ENCODE measurements at places on chromosomes 1 and 21.

- peak; percentile 2 for DNase-seq
Measured at GRCh38 chr1:247007511-247008405, at the start of gene ZNF695. Gene ZNF695 (minus strand): TSS chr1:247008057. CDS start chr1:247007908, 149 bp downstream.

DNA sequence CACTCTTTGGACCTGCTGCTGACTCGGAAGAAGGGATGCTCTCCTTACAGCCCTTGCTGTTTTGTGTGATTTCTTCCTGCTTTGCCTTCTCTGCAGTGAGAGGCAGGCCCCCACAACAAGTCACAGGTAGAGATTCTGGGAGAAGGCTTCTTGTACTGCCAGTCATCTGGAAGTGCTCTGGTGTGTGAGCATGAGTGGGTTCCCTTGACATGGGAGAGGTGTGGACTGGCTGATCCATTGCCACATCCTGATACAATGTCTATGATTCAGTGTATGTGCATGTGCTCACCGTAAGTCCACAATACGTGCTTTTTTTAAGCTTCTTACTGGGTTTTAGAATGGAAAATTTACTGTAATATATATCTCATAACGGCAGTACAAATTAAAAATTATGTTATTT is 46.0 kb upstream of the PLA2G4A start:
- no peak for DNase-seq

DNA sequence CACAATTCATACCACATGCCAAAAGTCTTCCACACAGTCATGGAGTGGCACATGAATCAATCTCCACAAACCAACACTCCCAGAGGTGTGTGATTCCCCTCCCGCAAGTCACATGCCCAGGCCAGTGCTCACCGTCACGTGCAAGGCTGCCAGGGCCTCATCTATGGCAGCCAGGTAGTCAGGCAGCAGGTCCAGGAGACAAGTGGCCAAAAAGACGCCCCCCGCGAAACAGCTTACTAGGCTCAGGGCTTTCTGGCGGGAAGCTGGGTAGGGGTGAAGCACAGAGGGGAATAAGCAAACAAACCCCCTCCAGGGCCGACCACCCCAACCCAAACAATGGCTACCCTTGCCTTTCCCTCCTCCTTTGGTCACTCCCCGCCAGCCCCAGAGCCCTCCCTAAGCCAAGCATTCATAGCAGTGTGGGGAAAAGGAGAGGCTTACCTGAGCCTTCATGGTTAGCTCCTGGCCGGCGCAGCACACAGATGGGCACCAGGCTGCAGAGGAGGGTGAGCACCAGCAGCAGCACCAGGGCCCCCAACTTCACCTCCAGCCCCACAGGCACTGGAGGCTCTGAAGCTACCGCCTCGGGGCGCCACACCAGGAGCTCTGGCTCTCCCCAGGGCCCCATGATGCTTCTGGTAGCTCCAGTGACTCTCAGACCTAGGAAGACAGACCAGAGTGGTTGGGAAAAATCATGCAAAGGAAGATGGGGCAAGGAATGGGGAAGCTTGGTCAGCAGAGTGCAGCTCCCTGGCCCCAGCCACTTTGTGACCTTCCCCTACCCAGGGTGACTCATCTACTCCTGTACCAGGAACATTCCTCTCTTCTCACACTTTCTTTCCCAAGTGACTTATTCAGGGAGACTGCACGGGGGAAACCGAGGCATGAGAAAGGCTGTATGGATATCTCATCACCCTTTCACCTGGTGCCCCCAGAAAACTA is 978 bp downstream of the SLC39A1 start:
- DNase-seq, result no peak

DNA sequence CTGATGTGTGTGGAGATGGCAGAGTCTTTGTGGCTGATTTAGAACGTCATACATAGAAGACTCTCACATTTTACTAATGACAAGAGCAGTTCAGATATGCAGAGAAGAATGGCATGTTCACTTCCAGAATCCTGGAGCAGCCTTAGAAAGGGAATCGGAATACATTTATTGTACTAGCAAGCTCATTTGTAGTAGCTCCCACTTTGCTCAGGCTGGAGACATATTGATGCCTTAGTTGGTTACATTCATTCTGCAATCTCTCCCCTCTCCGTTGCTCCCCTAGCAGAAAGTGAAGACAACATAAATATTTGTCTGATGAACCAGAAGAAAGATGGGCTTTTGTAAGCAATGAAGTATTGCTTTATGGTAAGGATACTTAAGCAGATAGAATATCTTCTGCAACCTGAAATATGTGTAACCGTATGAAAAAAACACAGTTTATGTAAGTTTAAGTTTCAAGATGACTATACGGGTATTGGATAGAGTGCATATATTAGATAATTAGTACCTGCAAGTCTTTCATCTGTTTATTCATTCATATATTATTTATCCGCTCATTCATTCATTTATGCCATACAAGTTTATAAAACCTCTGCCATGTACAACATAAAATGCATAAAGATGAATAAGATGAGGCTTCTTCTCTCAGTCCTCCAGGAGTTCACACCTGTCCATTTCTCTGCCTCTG is 135.7 kb downstream of the CNIH3 start:
- no peak for DNase-seq

DNA sequence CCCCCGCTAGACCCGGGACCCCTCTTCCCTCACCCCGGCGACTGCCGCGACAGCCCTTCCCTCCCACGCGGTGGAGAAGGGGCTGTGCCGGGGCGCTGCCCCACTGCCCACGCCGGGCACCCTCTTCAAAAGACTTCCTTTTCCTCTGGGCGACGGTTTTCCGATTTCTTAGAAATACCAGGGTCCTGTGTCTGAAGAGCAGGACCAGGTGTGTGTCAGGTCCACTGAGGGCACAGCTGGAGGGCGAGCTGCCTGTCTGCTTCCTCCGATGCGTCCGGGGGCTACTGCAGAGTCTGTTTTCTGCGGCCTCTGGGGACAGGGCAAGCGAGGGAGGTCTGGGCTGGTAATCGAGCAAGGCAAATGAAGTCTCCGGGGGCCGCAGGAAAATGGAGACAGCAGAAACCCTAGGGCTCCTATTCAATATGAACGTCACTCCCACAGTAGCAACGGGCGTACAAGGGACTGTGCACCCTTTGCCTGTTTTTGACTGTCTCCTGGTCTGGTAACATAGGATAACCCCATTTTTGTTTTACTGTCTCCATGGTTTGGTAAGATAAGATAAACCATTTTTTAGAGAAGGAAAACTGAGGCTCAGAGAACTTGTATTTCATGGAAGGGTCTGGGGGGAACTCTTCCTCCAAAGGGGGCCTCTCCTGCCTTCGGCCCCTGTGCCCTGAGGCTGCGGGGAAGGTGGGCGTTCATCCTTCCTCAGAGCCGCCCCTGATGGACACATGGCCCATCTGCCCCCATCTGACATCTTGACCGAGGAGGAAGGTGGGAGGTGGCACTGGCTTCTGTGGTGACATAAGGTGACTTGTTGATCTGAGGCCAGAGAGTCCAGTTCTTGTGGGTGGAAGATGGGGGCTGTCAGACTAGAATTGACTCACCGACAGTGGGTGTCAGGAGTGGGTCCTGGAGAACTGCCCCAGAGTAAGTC is 970 bp downstream of the TNFRSF1B start:
- DNase-seq, result no peak
